ENCODE measurements at places on chromosomes 1 and 21.
A peak's percentile ranks its signal among the peaks of the same experiment; 100 is the strongest.

GRCh38 chr1:83796409-83796808 lies 202.5 kb downstream of the TTLL7 start:
- DNase-seq: no peak

- no peak for DNase-seq
These were observed 3.5 kb downstream of the MYCL start for GRCh38 chr1:39898191-39898590.

DNA sequence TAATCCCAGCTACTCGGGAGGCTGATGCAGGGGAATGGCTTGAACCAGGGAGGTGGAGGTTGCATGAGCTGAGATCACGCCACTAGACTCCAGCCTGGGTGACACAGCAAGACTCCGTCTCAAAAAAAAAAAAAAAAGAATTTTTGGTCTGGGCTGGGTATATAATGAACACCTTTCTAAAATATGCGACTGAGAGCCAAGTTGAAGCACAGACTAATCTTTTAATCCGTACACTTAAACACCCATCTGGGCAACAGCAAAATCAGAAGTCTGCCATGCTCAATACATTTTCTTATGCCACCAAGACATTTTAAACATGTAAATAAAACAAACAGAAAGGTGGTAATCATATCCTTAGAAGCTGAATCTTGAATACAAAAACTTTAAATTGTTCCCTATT lies 31.6 kb upstream of the ABCB10 start:
- DNase-seq: no peak

- DNase-seq: peak; percentile 29
These were observed 114.3 kb upstream of the ETV3 start for GRCh38 chr1:157252473-157252872.

DNA sequence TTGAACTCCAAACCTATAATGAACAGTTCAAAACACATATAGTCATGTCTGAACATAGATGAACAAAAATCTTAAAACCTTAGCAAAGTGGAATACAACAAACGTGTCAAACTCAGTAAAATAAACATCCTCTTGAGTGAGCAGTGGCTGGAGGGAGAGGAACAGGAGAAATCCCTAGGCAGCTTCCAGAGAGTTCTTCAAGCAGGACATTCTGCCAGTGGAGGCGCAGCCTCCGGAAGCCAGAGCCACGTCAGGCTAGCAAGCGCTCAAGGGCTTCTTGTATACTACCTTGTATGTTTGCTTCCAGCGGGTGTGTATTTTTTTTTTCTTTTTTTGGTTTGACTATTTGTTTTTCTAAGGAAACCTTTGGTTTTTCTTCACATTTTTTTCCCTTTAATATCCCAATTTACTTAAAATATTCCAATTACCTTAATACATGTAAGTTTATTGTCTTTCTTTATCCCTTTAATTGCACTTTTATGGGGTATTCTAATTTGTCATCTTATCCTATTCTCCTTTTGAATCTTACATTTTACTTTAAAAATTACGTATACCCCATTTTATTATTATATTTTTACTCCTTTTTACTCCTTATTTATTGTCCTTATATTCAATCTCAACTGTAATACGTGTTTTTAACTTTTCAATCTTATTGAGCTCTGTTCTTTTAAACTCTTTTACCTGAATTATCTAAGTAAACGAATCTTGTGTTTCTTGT lies 42.0 kb downstream of the COLGALT2 start:
- no peak for DNase-seq

DNA sequence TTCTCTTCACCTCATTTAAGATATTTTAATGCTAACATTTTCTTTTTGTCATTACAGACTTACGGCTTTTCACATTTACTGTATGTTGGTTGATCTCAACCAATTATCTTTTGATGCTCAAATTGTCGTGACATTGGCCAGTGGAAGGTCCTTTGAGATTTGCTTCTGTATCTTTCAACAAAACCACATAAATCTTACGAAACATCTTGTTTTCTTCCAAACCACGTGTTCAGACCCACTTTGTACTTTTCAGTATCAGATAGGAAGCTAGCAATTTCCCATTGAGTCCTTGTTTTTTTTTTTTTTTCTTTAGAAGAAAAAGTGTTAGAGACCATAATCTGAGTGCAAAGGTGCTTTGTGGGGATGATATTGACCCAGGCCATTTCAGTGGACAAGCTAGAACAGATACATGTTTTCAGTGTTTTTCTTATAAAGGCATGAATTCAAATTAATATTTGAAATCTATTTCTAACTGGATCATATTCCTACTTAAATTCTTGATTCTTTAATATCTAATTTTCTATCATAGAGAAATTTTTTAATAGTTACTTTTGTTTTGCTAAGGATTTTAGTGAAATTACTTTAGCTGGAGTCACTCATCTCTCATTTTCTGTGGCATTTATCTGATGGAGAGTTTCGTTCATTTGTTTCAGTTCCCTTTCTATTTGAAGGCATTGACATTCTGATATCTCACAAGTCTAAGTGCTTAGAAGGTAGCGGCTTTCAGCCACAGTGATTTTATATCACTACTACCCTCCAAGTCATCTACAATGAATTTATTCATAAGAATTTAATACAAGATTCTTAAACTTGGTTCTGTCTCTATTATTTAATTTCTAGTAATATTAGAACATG lies 26.7 kb downstream of the ATG4C start:
- no peak for DNase-seq
